ENCODE measurements at places on chromosomes 1 and 21. TPM values are rescaled to one million over a fixed set of nuclear protein-coding genes. Genes with fewer than 3 reads are reported as not detected.
A peak's percentile ranks its signal among the peaks of the same experiment; 100 is the strongest.

Gene KCNA2
- 0.48 TPM for total RNA-seq

Gene ASCL5
- not detected for total RNA-seq

Gene ARHGAP30
- not detected for total RNA-seq

DNA sequence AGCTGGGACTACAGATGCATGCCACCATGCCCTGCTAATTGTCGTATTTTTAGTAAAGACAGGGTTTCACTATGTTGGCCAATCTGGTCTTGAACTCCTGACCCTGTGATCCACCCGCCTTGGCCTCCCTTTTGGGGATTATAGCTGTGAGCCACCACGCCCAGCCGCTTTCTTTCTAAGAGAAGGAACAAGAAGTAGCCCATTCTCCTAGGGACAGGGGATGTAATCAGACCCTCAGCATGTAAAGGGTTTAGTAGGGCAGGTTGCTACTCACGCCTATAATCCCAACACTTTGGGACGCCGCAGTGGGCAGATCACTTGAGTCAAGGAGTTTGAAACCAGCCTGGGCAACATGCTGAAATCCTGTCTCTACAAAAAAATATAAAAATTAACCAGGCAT is 189.7 kb downstream of the TOMM20 start:
- DNase-seq: no peak

Gene VANGL2
- total RNA-seq: 0.10 TPM

DNA sequence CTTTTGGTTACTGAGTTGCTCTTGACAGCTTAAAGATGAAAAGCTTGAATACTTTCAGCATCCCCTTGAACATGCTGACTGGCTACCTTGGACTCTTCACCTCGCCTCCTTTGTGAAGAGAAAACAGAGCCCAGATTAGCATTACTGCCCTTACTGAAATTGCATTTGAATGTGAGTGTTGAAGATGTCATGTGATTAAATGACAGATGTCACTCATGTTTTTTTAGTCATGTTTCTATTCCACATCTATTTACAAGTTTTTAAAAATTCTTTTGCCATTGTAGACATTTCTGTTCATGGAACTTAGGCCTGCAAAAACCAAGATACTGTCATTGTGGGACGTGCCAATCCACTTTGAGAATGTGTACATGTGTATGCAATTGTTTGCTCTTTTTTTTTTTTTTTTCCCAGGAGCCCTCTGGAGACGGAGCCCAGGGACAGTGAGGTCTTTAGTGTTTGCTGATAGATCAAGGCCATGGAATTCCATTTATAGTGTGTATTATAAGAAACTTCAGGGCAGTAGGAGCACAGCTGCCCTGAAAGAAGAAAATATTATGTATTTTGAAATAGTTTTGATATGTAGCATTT is 25.7 kb upstream of the IVNS1ABP start:
- no peak for DNase-seq

Gene CHRNB2
- not detected for total RNA-seq

Gene ITLN2
- not detected for total RNA-seq

GRCh38 chr1:235997931-235998330 is 67.0 kb downstream of the NID1 start:
- DNase-seq: no peak

Gene LCE1D
- total RNA-seq: not detected

GRCh38 chr1:22414244-22414751 is 37.4 kb upstream of the ZBTB40 start:
- DNase-seq: no peak

GRCh38 chr1:230465691-230466090 is 39.6 kb upstream of the PGBD5 start:
- DNase-seq: no peak

DNA sequence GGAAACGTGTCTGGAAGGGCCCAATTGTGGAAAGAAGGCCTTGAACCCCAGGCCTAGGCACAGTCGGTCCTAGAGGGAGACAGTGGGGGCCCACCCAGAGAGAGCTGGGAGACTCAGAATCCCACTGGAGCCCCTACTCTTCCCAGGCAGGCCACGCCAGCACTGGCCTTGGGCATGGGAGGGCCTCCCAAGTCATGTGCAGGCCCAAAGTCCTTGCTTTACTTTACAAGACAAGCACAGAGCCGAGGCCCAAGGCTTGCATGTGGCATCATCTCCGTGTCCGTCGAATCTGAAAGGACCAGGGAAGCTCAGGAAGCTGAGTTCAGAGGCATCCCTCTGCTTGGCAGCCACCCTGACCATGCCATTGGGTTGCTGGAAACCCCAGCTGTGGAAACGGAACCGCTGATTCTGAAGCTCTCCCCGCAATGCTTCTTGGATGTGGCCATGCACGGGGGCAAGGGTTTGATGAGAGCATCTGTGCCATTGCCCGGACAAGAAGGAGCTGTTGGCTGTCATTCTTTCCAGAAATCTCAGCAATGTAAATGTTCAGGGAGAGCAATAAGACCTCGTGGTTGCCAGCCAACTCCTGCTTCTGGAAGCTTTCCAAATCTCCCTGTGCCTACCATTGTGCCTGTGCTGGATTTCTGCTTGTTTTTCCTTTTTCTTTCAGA is 32.8 kb downstream of the ABCG1 start:
- DNase-seq: no peak

GRCh38 chr1:236502972-236503639 is 20.7 kb upstream of the LGALS8 start:
- DNase-seq: peak; percentile 68

Gene TFF2
- not detected for total RNA-seq

- no peak for DNase-seq
Measured at GRCh38 chr1:228337711-228338520, 68.7 kb downstream of the TRIM11 start.

Gene AKNAD1
- total RNA-seq: 4.7 TPM

DNA sequence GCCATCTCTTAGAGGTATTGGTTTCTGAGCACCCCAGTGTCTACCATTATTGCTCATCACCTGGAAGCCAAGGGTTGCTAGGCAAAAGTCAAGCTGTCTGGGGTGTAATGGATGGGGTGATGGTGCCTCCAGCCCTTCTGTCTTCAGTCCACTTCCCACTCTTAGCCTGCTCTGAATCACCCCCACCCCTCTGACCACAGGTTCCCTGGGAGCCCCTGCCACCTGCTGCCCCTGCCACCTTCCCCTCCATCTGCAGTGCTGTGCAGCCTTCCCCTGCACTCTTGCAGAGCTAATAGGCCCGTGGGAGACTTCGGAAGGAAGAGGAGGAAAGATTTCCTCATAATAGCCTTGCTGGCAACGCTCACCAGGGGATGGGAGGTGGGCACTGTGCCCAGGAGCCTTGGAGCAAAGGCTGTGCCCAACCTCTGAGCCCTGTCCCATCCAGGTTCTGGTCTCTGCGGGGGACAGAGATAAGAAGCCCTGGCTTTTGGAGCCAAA is 35.5 kb downstream of the CAPN2 start:
- no peak for DNase-seq

- DNase-seq: no peak
Measured at GRCh38 chr1:27602462-27603308, 1.3 kb downstream of the AHDC1 start.

DNA sequence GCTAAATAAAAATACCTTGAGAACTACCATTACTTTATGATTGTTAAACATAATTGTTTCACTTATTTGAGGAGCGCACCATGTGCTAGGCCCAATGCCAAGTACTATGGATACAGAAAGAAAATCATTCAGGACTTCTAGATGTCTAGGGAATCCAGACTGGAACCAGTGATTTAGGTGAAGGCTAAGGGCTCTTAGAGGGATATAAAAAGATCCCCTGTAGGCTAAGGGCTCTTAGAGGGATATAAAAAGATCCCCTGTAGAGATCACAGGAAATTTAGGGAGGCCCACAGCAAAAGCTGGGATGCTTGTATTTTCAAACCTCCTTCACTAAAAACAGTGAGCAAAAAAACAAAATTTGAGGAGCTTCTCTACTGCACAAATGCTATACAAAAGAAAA is 6.7 kb downstream of the TOR1AIP2 start:
- no peak for DNase-seq

- DNase-seq: no peak
Measured at GRCh38 chr1:115729756-115730155, 38.8 kb downstream of the CASQ2 start.

Gene EDN2
- total RNA-seq: not detected

DNA sequence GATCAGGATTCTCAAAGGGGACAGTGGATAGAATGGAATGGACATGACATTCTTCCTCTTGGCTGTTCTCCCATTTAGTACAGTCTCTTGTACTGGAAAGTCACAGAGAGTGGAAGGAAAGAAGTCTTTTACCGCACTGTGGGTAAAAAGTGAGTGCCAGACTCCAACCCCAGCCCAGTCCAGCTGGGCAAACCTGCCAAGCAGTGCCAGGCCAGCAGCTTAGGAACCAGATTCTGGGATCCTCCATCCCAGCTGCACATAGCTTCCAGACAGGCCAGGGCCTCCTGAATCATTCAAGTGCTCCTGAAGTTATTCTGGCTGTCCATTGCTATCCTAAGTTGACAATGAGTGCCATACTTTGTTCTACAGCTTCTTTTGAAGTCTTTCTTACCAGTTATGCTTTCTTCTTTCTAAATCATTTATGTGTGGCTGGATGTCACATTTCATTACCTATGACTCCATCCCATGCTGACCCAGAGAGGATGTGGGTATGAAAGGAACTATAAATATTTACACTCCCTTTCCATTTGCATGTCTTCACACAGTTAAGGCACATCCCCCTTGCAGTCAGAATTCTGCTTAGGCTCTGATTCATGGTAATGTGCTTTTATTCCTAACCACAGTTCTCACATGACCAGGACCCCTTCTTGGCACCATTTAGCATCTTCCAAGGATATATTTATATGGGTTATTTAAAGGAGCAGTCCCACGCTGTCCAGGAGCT is 88.9 kb downstream of the AK5 start:
- DNase-seq: peak; percentile 93

- DNase-seq: no peak
Measured at GRCh38 chr1:100039591-100039990, 69.8 kb downstream of the SLC35A3 start.

GRCh38 chr1:177755851-177756560 is 213.9 kb downstream of the SEC16B start:
- DNase-seq: no peak

GRCh38 chr1:235608278-235608677 is 41.3 kb downstream of the GNG4 start:
- DNase-seq: no peak

DNA sequence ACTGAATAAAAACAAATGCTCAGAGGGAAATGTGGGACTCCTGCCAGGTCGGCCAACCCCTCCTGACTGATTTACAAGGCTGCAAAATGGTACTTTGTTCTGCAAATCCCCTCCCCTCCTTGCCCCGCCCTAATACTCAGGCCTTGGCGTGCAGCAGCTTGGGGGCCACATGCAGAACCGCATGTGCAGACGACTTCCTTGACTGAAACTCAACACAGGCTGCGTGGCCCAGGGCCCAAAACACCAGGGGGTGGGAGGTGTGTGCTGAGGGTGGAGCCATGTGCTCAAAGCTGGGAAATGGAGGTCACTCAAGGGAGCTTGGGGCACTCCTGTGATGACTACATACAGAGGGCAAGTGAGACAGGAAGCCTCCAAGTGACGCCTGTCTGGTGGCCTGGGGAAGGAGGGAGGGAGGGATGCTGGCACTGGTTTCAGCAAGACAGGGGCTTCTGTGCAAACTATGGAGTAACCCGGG is 87.2 kb downstream of the MRPL37 start:
- peak; percentile 88 for DNase-seq

GRCh38 chr1:6245869-6246496 is 2.0 kb downstream of the HES3 start:
- DNase-seq: no peak

Gene PRAMEF18
- not detected for total RNA-seq

Gene ZNF648
- total RNA-seq: not detected

- DNase-seq: no peak
Measured at GRCh38 chr1:154755858-154756730, 114.0 kb downstream of the KCNN3 start.

- no peak for DNase-seq
Measured at GRCh38 chr1:52348704-52349300, 17.2 kb downstream of the CC2D1B start.

DNA sequence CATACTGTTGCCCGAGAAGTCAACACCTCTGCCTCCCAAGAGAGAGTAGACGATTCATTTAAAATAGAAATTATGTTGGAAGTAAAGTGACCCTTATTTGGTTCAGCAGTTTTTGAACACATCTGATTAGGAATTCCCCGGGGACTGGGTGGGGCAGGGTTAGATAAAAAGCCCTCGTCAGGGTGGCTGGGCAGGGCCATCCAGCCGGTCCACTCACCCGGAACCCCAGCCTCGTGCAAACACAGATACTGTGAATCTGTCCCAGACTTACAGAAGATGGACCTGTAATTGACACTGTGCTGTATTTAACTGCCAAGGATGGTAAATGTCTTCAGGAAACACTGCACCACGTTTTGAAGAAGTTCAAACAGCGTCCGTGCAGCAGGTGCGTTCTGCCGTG is 63.7 kb downstream of the PRDM16 start:
- DNase-seq: no peak

- peak; percentile 7 for DNase-seq
Measured at GRCh38 chr1:37513795-37514349, 694 bp downstream of the MEAF6 start.

DNA sequence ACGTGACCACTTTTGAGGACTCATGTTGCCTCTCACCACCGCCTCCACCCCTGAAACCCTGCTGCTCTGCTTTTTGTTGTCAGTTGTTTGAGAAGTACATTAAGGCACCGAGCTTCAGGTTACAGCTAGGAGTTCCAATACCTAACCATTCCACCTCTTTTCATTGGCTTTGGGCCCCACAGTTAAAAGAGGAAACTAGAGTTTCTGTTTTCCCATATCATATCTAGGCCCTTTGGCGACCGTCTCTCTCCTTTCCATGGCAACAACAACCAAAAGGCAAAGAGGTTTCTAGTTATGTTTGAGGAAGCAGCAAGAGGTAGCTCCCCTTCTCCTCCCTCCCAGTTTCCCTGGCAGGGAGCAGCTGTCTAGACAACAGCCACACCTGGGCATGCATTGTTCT is 5.9 kb downstream of the ANKRD35 start:
- DNase-seq: no peak

DNA sequence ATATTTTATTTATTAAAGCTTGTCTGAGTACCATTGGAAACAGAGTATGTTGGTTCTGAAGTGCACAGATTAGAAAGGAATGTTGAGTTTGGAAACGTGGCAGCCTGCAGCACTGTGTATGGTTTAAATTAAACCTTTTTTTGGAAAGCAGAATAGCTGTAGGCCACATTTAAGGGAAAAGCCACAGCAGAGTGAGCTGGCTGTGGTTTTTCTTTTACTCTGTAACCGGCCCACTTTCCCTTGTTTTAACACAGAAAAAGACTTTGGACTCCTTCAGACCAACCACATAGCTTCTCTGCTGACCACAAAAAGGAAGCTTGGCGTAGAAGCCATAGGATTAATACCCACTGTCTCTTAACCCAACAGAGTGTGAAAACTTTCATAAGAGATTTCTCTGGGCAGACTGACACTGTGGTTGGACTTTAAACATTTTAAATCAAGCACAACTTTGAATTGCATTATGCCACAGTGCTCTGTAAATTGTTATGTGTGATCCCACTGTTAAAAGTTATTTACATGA is 75.2 kb downstream of the NFIA start:
- peak; percentile 76 for DNase-seq

Gene LCK
- total RNA-seq: not detected

Gene SLC35F3
- 4.9 TPM for total RNA-seq
